ENCODE measurements at places on chromosomes 16 and 17. TPM values are rescaled to one million over a fixed set of nuclear protein-coding genes. Genes with fewer than 3 reads are reported as not detected.

The CD300A gene
- 2.3 TPM for total RNA-seq

The ABCA6 gene
- 25.6 TPM for total RNA-seq

GRCh38 chr16:51409001-51409675 is 258.1 kb upstream of the SALL1 start:
- DNase-seq: no peak

GRCh38 chr17:28807925-28808634 is 34.5 kb downstream of the FAM222B start:
- no peak for DNase-seq

- no peak for DNase-seq
Measured at GRCh38 chr17:60534613-60535157, 8.6 kb upstream of the APPBP2 start.

DNA sequence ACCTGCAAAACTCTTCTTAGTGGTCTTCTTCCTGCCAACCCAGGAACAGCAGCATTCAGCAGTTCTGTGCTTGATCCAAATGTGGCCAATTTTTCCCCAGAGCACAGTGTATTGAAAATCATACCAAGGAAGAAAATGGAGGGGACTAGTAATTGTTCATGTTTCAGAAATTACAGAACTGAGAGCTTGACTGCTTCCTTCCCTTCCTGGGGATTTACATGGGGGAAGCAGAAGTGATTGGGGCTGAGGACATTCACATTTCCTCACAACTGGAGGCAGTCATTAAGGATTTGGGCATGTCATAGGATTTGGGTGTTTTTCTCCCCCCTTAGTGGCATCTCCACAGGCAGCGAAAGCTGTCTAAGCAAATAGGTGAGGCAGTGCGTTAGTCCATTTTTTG is 19.7 kb downstream of the CIITA start:
- DNase-seq: no peak

DNA sequence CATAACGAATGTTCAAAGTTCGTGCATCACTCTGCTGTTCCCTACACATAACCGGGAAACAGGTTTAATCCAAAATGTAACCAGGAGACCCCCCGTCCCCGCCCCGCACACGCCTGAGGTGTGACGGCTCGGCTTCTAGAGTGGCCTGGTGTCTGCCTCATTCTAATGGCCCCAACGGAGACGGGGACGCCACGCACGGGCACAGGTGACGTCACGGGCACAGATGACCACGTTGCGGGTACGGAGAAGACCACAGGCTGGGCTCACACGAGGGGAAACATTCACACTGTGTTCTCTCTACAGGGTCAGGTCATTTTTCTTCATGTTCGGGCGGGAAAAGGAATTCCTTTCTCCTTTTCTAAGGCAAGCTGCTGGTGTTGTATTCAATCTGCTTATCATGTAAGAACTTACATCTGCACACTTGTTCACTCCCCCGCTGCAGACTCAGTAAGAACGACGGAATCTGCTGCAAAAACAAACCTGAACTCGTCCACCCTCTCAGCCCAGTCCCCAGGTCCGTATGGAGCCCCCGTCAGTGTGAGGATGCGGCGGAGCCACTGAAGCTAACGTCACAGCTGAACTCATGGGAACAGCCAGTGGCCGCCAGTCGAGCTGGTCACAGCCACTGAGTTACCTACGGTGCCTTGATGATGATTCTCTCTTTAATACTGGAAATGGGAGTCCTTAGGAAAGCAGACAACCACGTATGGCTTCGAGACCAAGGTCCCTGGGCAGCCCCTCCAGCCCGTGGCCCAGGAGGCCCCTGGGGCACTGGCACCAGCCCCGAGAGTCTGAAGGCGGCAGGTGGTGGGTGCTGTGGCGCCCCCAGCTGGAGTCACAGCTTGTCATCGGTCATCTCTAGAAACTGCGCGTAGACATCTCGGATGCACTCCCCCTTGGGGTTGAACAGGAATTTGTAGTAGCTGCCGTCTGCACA is 32.9 kb downstream of the WDR45B start:
- DNase-seq: no peak

All from heart left ventricle (tissue), 16 donors.